ENCODE measurements at places on chromosomes 7 and 10.

DNA sequence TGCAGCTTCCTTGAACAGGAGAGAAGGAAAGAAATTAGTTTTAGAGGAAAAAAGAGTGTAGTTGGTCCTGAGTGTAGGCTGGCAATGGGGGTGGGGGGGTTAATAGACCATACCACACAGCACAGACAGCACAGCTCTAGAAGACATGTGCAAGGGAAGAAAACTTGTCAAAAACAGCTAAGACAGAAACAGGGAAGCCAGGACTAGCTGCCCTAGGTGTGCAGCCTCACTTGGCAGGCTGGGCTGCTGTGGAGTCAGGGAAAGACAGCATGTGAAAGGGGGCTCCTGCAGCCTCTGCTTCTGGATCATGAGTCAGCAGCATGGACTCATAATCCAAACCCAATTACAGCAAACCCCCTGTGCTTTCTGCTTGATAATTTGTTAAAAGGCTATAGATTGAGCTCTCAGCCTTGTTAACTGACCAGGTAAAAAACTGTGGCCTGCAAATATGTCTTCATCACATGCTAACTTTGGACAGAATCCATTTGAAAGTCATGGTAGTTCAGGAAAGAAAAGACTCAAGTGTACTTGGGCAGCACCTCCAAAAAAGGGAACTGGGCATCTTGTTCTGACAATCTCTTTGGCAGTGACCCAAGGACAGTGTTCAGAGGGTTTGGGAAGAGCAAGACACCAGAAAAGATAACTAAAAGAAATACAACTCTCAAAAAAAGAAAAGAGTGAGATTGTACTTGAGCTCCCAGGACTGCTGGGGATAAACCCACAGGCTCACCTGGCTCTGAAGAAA, 142.2 kb upstream of the VWC2 start:
- DNase-seq = no peak

GRCh38 chr7:22173685-22174573, 183.0 kb downstream of the RAPGEF5 start:
- DNase-seq = no peak

DNA sequence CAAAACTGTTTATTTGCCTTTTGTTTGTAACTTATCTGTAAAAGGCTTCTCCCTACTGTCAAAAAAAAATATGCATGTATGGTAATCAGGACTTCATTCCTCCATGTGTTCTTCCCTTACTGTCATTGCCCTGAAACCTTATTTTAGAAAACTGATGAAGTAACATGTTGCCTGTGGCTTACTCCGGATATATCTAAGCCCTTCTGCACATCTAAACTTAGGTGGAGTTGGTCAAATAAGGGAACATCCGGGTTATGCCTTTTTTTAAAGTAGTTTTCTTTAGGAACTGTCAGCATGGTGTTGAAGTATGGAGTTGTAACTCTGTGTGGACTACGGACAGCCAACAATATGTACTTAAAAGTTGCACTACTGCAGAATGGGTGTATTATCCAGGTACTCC, 6.2 kb downstream of the SAR1A start:
- no peak for DNase-seq

GRCh38 chr7:142776206-142776844, 5.6 kb downstream of the PRSS2 start:
- DNase-seq = no peak

- no peak for DNase-seq
These were observed 986 bp downstream of the NRP1 start for GRCh38 chr10:33333260-33334101.

DNA sequence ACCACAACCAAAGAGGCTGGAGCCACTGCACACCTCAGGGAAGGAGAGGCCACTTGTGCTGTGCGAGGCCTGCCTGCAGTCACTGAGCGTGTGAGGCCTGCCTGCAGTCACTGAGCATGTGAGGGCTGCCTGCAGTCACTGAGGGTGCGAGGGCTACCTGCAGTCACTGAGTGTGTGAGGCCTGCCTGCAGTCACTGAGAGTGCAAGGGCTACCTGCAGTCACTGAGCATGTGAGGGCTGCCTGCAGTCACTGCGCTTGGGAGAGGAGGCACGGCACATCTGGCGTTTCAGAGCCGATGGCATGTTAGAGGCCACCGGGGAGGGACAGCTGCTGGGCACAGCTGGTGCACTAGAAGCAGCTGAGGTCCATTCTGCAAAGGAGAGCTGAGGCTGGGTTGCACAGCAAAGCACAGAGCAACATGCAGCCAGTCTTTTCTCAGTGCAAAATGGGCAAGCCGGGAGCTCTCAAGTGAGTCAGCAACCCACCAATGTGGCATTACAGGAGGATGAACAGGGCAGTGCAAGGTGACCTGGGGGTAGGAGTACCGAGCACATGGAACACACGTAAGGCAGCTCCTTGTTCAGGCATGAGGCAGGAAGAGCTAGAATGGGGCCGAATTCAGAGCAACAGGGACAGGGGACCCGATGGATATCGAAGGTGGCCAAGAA, 540.1 kb downstream of the PTPRN2 start:
- DNase-seq = no peak

- no peak for DNase-seq
These were observed 231.3 kb downstream of the WDR37 start for GRCh38 chr10:1287487-1287886.

DNA sequence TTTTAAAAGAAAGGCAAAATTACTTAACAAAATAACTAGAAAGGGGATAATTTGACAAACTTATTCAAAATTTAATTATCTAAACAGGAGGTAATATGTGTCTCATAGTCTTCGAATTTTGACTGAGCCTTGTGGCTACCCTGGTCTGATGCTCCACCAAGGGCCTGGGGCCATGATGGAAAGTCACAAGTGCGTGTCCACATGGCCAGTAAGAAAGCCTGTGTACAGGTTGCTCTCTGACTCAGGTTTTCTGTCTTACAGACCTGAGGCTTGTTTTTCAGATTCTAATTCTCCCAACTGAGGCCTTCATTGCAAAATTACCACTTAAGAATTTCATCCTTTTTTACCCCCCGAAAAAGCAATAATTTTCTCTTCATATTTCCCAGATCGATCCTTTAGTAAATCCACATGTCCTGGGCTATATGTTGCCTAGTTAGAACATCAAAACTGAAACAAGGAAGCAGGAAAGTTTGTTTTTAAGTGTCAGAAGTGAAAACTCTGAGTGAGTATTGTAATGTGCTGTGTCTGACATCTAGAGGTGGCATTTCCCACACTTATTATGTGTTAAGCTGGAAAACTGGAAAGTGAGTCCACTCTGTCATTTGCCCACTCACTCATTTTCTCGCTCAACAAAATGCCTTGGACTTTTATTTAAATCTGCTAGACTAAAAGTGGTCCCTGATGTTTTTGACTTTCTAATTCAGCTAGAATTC, 10.0 kb downstream of the CYP3A43 start:
- DNase-seq = no peak

DNA sequence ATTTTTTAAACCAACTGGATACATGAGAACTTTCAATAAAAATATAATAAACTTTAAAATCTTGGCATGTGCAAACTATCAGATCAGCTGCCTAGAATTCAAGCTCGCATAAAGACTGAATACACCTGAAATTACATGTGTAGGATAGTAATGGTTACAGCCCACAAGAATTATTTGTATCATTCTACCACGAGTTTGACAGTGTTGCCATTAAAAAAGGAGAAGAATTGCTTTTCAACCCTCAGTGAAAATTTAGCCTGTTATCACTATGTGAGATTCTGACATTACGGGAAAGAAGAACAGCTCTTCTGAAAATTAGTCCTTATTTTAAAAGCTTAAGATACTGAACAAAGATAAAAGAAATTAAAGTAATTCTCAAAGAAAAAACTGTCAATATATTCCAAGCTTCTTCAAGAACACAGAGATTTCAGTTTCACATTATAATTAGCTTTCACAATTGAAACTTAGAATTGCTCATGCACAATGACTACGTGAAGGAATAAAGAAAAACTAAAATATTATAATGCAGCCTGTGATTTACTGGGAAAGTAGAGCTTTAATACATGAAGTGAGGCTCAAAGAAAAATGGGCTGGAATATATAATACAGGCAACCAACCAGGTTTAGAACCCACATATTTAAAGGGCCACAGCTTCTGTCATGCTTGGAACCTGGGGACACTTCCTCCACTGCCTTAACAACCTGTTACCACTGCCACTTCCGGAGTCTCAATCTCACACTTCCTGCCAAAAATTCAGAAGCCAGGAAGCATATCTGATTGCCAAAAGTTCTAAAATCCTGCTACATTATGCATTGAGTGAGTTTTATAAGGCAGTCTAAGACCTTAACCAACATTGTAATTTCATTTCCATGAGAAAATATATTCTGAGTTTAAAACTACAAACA, 23.2 kb downstream of the TPK1 start:
- DNase-seq = no peak

GRCh38 chr10:5608608-5609220, 57.7 kb downstream of the ASB13 start:
- no peak for DNase-seq

GRCh38 chr10:116055917-116056252, 217.1 kb downstream of the GFRA1 start:
- no peak for DNase-seq

DNA sequence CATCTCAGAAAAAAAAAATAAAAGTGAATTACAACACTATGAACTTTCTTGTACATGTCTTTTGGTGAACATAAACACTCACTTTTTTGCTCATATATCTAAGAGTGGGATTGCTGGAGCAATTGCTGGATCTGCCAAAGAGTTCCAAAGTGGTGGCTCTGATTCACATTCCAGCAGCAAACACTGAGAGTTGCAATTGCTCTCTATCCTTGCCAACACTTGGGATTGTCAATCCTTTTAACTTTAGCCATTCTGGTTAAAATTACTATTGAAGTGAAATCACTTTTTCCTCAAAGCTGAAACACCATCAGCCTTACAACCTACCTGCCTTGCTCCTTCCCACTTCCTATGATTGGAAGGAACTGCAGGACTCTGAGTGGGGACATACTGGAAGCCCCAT, 70.7 kb downstream of the CDHR3 start:
- no peak for DNase-seq

DNA sequence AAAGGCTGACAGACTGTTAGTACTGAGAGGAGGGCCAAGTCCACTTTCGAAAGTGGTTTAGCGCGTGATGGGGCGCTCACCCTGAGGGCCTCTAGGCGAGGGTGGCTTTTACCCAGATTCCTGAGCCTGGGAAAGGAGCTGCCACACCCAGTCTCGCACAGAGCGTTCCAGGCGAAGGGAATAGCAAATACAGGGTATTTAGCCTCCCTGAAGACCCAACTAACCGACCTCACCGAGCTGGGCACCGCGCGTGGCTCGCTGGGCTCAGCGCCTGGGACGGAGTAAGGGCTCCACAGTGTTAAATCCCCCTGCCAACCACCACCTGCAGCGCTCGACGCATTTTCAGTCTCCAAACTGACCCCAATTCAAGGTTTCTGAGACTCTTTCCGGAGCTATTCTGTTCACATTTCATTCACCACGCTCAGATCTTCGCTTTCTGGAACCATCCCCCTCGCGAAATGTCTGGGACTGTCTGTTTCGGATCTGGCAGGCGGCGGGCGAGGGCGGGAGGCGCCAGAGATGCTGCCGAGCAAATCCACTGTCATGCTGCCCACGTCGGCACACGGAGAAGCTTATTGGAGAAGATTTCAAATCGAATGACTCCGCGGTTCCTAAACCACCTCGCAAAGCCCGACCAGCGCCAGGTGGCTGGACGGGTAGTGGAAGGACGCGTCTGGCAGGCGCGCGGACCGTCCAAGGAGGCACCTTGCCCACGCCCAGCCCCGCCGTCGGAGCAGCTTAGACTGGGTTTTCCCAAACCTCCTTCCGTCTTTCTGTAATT, 1.4 kb upstream of the OSBPL3 start:
- DNase-seq = no peak

DNA sequence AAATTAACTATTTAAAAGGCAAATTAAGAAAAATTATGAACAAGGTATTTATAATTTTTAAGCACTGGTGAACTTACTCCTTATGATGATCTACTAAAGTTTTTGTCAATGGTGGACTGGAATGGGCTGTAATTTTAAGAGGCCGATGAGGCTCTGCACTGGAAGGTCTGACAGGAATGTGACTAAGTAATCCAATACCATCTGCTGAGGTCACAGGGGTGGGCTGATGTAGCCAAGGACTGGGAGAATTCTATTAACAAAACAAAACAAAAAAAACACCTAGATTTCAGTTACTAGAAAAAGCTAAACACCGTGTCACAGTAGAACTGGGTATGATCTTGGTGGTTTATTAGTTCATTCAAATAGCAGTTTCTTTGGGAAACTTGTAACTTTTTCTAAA, 75.9 kb downstream of the NRBF2 start:
- DNase-seq = no peak

- no peak for DNase-seq
These were observed 21.1 kb upstream of the HIPK2 start for GRCh38 chr7:139798892-139799291.

GRCh38 chr10:77504196-77504872, 133.3 kb downstream of the KCNMA1 start:
- DNase-seq = no peak

DNA sequence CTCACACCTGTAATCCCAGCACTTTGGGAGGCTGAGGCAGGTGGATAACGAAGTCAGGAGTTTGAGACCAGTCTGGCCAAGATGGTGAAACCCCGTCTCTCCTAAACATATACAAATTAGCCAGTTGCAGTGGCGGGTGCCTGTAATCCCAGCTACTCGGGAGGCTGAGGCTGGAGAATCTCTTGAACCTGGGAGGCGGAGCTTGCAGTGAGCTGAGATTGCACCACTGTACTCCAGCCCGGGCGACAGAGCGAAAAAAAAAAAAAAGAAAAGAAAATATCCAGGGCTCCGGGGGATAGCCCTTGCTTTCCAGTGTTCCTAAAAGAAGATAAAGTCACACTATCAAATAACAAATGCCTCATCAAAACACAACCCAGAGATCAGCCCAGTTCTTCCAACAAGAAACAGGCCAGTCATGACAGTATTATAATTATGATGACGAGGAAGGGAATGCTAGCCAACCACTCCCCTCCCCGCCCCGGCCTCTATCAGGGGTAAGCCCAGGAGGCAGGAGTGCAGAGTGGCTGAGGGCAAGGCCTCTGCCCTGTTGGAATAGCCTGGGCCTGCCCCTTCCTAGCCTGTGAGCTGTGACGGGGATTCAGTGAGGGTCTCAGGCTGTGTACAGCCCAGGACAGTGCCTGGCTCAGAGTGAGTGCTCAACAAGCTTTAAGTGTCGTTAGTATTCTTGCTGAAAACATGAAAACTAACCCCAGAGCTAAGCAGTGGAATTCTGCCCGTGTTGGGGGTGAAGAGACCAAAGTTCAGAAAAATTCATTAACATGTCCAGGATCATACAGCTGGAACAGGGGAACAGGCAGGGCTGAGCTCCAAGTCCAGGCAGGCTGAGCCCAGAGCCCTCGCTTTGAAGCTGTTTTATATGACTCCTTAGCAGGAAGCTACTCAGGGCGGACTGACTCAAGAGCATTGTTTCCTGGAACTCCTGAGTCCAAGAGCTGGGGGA, 54.3 kb downstream of the FAM241B start:
- DNase-seq = no peak

GRCh38 chr10:14686356-14686755, 88.3 kb downstream of the FAM107B start:
- no peak for DNase-seq
